NCI-H1436 (cell line): ENCODE measurements at places on chromosomes 11 and 22.

- no peak for DNase-seq
Measured at GRCh38 chr11:68016904-68017817, 7.0 kb downstream of the ALDH3B1 start.

DNA sequence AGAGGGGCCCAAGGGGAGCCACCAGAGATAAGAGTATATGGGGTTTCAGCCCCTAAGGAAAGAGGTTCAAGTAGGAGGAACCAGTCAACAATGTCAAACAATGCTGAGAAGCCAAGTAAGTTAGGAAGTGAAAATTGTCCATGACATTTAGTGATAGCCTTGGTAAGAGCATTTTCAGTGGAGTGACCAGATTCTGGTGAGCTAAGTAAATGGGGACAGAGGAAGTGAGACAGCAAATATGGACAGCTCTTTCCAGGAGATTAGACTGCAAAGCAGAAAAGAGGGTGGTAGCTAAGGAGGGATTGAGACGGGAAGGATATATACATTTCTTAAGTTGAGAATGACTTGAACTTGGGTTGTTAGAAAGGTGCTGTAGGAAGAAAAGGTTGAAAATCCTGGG, 22.9 kb downstream of the POLD3 start:
- no peak for DNase-seq

- no peak for DNase-seq
Measured at GRCh38 chr11:129460714-129461113, 85.1 kb downstream of the BARX2 start.

GRCh38 chr11:66100272-66101065, 30.4 kb downstream of the PACS1 start:
- DNase-seq, result peak; percentile 1

- peak; percentile 15 for DNase-seq
Measured at GRCh38 chr22:38531251-38531938, 25.3 kb upstream of the DDX17 start.

DNA sequence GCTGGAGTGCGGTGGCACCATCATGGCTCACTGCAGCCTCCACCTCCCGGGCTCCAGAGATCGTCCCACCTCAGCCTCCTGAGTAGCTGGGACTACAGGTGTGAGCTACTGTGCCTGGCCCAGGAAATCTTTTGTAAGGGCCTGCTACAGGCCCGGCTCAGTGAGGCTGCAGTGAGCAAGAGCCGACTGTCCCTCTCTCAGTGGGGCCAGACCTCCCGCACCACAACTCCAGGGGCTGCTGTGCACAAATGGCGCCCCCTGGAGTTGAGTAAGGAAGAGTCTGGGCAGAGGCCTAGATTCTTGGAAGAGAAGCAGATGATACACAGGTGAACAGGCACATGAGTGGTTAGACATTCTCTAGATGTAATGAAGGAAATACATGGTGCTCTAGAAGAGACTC, 7.0 kb downstream of the SERHL2 start:
- DNase-seq, result no peak

- DNase-seq, result no peak
Measured at GRCh38 chr11:7591987-7592386, 78.2 kb downstream of the PPFIBP2 start.

DNA sequence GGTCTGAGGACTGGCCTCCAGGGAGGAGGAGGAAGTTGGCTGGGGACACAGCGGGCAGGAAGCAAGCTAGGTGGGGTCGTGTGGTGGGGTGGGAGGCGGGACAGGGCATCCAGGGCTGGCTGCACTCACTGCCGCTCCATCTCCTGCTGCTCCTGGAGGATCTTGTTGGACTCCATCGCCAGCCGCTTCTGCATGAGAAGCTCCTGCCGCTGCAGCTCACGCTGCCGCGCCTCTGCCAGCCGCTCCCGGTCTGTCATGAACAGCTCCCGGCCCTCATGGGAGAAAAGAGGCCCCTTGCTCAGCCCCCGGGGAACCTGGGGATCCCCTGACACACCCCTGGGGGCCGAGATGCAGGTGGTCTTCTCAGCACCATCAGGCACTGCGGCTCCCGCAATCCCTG, 21.6 kb downstream of the USH1C start:
- DNase-seq, result no peak

DNA sequence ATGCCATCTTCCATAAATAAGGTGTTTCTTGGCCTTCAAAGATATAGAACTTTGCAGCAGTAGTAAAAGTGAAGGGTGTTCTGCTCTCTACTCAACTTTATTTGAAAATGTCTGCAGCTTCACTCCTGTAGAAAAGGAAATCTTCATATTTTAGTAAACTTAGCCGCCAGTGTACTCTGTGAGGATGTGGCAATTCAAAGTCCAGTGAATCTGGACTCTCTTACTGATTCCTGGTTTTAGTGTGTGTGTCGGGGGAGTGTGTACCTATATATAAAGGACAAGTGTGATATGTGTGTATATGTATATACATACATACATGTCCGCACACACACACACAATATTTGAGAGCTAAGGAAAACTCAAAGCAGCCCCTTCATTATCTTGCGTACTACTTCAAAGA, 134.3 kb upstream of the LDLRAD3 start:
- DNase-seq, result no peak

GRCh38 chr11:60570970-60571369, 55.8 kb downstream of the MS4A13 start:
- DNase-seq, result no peak

- DNase-seq, result no peak
Measured at GRCh38 chr11:34468209-34468841, 29.6 kb downstream of the CAT start.

GRCh38 chr11:3164552-3165151, 458 bp downstream of the OSBPL5 start:
- no peak for DNase-seq

- no peak for DNase-seq
Measured at GRCh38 chr11:131253142-131253655, 117.2 kb upstream of the NTM start.

GRCh38 chr22:47409539-47410275, 647.3 kb downstream of the TBC1D22A start:
- no peak for DNase-seq

DNA sequence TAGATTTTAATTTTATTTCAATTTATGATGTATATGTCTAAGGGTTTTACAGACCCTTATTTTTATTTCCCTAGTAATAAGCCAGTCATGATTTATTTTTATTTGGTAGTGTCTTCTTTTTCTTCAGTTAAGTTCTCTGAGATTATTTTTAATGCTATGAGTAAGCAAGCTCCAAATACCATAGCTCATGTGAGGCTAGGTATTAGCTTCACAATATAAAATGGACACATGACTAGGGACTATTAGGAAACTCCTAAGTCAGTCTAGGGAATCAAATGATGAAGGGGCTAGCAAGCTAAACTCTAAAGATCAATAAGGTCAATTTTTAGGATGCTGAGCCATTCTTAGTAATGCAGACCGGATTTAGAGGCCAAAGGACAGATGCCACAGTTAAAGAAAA, 45.9 kb downstream of the CKAP5 start:
- no peak for DNase-seq

- peak; percentile 95 for DNase-seq
Measured at GRCh38 chr11:78354408-78355308, 63.0 kb downstream of the GAB2 start.

DNA sequence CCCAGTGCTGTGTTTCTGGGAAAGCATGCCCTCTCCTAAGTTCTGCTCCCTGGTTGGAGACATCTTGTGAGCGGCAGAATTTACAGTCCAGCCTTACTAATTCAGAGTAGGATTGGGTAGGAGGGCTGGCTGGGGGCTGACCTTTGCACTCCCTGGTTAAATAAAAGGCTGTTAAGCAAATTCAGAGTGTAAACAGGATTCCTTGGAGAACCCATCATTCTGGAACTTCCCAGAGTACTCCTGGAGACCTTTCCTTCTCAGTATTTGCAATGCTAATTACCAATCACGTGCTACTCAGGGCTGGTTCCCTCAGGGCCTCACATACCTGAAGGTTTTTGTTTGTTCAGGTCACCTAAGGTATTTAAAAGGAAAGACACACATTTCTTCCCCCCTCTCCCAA, 340.2 kb downstream of the TBC1D22A start:
- no peak for DNase-seq

GRCh38 chr11:776561-777287, 563 bp downstream of the GATD1 start:
- peak; percentile 47 for DNase-seq

DNA sequence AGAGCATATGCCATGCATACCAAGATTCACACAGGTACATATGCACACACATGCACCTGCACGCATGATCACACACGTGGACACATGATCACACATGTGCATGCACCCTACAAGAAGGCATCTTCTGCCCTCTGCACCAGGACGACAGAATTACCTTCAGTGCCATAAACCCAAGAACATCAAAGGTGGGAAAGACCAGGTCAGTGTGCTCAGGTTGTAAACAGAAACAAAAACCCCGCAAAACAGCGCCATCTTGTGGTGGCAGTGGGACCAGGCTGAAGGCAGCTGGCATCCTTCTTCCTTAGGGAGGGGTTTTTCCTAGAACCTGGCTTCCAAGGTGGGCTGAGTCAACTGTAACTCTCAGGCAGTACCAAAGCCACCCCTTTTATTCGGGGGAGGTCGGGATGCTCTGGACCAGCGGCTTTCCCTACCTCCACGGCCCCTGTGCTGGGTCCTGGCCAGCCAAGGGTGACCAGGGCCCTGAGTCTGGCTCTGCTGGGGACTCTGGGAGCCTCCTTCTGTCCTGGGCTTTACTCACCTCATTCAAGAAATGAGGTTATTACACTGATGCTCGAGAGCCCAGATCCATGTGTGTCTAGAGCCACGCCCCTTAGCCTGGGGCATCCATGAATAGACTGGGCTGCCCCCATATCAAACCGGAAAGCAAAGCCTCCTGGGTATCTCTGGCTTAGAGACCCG, 69.4 kb upstream of the FGF3 start:
- peak; percentile 57 for DNase-seq

- DNase-seq, result no peak
Measured at GRCh38 chr11:110455718-110456117, 26.0 kb downstream of the FDX1 start.

DNA sequence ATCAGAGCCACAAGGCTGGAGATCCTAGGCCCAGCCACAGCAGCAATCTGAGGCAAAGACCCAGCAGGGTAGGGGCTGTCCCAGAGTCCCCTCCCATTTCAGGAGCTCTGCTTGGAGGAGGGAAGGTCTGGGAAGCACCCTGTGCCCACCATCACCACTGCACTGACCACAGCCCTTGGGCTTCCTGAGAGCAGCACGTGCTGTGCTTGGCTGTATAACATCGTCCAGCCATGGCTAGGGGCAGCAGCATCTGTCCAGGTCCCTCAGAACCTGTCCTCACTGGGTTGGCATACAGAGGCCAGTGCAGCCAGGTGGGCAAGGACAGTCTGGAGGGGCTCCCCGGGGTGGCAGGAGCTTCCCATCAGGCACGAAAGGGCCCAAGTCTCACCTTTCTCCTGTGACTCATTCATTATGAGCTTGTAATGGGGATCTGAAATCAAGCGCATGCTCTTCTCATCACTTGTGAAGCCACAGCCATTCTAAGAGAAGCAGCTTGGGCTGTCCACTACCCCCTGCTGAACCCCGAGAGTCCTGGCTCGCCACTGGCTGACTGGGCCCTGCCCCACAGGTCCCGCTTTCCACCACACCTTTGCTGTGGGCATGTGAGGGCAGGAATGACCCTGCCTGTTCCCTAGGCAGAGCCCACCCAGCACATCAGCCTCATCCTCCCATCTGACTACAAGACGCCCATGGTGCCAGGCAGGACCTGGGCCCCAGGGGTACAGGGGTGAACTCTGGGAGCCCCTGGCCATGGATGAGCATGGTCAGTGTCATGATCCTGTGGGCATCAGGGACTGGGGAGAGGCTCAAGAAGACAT, 83.3 kb downstream of the MED15 start:
- DNase-seq, result no peak

DNA sequence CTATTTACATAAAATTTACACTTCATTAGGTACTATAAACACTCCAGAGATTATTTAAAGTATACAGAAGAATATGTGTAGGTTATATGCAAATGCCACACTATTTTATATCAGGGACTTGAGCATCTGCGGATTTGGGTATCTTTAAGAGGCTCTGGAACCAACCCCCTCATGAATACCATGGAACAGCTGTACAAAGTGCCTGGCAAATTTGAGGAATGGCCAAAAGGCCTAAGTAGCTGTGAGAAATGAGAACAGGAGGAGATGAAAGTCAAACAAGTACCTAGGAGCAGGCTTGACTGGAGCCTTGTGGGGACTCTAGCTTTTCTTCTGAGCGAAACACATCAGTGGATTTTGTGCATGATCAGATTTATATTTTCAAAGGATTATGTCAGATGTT, 149.3 kb downstream of the RBFOX2 start:
- DNase-seq, result no peak

DNA sequence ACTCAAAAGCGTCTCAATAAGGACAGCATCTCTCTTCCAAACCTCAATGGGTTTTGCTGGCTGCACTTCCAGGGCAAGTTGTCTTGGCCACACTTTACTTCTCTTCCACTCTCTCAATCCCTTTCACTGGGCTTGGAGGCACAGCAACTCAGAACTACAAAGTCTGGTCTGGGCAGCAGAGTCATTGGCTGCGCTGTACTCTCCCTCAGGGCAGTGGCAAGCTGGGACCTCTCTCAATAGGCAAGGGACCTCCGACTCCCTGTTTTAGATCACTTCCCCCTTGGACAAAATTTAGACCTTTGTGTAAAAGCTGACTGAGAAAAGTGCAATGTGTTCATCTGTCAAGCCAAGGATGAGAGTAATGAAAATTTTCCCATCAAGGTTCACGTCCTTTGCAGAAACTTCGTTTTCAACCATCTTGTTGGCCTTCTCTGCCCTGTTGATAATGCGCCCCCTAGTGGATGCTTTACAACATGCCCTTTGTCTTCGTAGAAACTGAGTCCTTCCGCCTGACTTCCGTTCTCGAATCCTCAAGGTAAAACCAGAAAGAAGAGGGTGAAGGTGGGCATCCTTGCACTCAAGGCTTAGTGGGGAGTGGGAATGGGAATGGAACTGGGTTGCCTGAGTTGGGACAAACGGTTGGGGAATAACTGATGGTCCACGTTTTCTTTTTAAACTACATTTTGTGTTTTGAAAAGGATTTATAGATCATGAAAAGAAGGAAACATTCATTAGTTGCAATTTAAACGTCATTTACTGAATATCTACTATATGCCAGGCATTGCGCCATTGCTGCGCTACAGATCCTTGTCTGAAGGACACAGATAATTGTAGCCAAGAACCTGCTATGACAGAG, 99.1 kb downstream of the CD44 start:
- peak; percentile 15 for DNase-seq

DNA sequence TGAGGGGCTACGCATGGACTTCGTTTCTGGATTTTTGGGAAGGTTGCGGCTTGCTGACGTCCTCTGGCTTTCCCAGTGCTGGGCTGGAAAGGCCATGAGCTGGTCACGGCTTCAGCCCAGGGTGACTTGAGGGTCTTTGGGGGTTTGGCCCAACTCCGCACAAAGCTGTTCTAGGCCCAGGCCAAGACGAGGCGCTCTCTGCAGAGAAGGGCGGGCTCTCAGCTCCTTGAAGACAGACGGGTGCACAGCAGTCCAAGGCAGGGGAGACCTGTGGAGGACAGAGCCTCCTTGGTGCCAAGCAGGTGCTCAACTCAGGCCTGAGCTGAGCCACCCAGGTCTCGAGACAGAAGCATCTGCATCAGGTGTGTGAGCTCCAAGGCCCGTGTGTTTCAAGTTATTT, 1003.7 kb downstream of the BRD1 start:
- DNase-seq, result no peak
